ENCODE measurements at places on chromosomes 5 and 9.

GRCh38 chr9:97855899-97856298 lies 2.9 kb downstream of the FOXE1 start:
- DNase-seq: no peak

DNA sequence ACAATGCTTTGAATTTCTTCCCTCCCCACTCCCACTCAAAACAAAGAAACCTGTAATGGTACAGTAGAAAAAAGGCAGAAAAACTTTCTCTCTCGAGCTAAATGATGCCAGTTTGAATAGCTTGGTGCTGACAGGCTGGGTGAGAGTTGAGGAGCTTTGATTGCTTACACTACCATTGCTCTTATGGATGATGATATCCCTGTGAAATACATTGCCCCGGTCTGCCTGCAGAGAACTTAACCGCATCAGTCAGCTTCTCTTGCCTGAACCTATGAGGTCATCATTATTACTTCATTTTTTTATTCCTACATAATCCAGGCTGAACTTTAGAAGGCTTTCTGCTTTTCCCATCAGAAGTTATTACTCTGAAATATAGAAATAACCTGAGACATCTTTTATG lies 69.3 kb downstream of the ISL1 start:
- DNase-seq: no peak

DNA sequence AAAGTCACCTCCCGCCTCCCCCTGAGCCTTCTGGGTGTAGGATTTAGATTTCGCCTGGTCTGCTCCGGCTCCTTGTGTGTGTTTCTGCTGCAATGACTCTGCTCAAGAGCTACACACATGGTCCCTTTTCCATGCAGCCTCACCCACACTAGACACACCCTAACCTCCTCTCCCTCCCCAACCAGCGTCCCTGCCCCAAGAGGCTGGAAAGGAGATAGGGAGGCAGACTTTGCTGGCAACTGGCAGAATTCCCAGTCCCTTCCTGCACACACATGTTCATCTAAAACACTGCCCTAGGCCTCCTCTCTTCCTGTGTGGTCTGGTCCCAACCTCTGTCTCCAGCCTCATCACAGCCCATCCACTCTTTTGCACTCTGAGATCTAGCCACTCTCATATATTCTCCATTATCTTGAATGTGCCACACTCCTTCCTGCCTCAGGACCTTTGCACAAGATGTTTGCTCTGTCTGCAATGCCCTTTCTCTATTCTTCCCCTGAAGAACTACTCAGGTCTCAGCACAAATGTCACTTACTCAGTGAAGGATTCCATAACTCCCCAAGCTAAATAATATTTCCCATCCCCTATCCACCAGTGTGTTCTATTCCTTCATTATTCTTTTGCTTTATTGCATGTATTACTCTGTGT lies 253.8 kb downstream of the CDK5RAP2 start:
- DNase-seq: no peak

- no peak for DNase-seq
Observed at GRCh38 chr5:7474821-7475403, 79.0 kb downstream of the ADCY2 start.

- no peak for DNase-seq
Observed at GRCh38 chr5:29894668-29895067, 1298.8 kb upstream of the CDH6 start.

DNA sequence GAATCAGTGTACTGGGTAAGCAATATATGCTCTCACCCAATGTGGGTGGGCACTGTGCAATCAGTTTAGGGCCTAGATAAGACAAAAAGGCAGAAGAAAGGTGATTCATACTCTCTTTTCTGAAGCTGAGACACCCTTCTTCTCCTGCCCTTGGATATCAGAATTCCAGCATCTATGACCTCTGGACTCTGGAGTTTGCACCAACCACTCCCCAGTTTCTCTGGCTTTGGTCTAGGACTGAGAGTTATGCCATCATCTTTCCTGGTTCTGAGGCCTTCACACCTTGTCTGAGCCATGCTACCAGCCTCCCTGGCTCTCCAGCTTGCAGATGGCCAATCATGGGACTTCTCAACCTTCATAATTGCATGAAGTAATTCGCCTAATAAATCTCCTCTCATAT lies 724.6 kb upstream of the TYRP1 start:
- DNase-seq: no peak

GRCh38 chr5:175842951-175843793 lies 28.2 kb upstream of the CPLX2 start:
- peak; percentile 76 for DNase-seq

DNA sequence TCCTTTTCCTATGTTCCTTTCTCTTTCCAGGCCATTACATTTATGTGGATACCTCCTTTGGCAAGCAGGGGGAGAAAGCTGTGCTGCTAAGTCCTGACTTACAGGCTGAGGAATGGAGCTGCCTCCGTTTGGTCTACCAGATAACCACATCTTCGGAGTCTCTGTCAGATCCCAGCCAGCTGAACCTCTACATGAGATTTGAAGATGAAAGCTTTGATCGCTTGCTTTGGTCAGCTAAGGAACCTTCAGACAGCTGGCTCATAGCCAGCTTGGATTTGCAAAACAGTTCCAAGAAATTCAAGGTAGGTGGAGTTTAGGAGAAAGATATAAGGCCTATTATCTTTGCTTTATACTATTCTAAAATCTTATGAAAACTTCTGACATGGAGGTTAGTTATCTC lies 64.5 kb downstream of the MAMDC2 start:
- DNase-seq: no peak

DNA sequence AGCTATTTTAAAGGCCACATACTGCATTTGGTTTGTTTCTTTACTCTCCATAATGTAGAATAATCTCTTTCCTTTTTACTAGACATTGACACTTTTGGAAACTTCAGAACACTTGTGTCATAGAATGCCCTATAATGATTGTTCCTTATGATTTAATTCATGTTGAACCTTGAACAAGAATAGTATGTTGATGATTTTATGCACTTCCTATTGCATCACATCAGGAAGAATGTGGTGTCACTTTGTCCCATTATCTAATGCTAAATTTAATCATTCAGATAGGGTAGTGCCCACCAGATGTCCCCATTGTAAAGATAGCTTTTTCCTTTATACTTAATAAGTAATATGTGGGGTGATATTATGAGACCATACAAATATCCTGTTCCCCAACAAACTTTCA lies 19.4 kb upstream of the DEPDC1B start:
- DNase-seq: no peak

GRCh38 chr9:20980832-20981455 lies 50.5 kb downstream of the HACD4 start:
- peak; percentile 93 for DNase-seq

DNA sequence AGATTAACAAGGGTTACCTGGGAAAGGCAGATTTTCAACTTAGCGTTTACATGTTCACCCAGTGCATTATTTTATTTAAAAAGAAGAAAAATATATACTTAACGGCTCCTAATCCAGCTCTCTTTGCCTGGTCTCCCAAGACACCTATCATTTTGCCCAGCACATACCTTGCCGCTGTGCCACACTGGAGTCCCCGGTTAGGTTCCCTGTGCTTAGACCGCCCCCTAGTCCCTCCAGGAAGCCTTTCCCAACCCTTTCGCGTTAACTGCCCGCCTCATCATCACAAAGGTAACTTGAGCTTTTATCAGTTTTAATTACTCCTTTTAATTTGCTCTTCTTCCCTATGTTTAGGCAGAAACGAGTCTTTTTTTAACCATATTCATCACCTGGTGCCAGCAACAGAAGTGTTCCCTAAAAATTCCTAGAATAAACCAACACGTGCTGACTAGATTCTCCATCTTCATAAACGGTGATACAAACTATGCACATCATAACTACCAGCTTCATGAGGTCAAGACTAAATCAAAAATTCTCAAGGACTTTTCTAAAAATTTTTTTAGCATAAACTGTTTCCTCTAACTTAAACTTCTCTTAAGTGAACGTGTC lies 19.7 kb downstream of the DNAJA1 start:
- DNase-seq: peak; percentile 22

- DNase-seq: peak; percentile 39
Observed at GRCh38 chr5:168186289-168187074, 105.0 kb upstream of the WWC1 start.

GRCh38 chr5:50853151-50853550 lies 186.7 kb downstream of the PARP8 start:
- DNase-seq: no peak

GRCh38 chr5:141715346-141715905 lies 33.4 kb upstream of the ARAP3 start:
- no peak for DNase-seq

DNA sequence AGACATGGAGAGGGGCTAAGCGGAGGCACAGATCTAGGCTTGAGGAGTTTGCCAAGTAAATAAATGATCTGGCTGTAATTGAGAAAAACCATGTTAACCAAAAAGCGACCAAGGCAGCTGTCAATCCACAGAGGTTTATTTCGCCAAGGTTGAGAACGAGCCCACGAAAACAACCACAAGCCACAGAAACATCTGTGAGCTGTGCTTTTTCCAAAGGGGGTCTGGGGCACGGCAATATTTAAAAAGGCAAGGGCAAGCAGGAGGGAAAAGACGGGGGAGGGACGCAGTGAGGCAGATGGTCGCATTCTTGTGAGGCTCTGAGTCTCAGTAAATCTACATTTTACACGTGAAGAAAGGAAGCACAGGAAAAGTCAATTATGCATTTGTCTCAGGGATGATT lies 25.4 kb downstream of the CCT5 start:
- DNase-seq: no peak
